Activated CD4-positive, alpha-beta T cell treated with anti-CD3 and anti-CD28 coated beads for 24 hours (primary cell): ENCODE measurements at places on chromosomes 11 and 22.

- DNase-seq: peak; percentile 19
Observed at GRCh38 chr22:50089682-50090411, at the start of gene MOV10L1. MOV10L1 (plus strand) TSS chr22:50090006; CDS start chr22:50090089, 83 bp downstream.

GRCh38 chr11:46907606-46908005 is 10.7 kb downstream of the LRP4 start:
- DNase-seq: no peak

GRCh38 chr22:48923996-48924395 is 903.7 kb downstream of the BRD1 start:
- DNase-seq: no peak

- DNase-seq: no peak
Observed at GRCh38 chr11:288478-289397, at the start of gene PGGHG. PGGHG (plus strand) TSS chr11:289126; CDS start chr11:289817, 691 bp downstream.

GRCh38 chr22:27224485-27225374 is 567.3 kb downstream of the MIAT start:
- no peak for DNase-seq

- DNase-seq: peak; percentile 98
Observed at GRCh38 chr11:72080326-72081183, at the start of the genes LRRC51 and NUMA1. LRRC51 (plus strand) TSS chr11:72080850; CDS start chr11:72089084, 8,234 bp downstream. NUMA1 (minus strand) TSS chr11:72080542; CDS start chr11:72035943, 44,599 bp downstream.

- no peak for DNase-seq
Observed at GRCh38 chr22:20089226-20089976, 9.4 kb downstream of the DGCR8 start.

DNA sequence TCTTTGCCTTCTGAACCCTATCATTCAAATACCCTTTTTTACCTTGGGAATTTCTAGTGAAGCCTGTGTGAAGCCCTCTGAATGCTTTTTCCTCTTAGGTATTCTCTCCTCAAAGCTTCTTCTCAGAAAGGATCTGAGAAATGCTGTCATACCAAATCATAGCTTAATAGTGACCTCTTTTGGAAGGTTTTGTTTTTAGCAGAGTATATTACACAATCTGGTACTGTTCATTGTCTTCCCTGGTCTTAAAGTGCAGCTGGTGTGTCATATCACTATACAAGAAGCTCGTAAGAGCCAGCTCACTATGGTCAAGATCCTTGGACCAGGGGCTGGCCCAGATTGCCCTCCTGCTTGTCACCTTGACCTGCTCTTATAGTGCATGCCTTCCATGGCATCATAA is 204.4 kb upstream of the ANO5 start:
- no peak for DNase-seq

DNA sequence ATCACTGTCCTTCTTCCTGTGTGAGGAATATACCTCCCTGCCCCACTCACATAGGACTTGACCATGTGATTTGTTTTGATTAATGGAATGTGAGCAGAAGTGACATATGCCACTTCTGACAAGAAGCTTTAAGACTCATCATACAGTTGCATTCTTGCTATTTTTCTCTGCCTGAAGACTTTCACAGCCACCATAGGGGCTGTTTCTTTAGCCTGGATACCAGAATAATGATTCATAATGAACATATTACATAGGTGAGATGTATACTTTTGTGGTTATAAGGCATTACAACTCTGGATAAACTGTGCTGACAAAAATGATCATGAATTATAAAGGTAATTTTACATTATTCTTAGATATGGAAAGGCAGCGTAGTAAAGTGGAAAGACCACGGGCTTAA is 798.0 kb downstream of the DLG2 start:
- no peak for DNase-seq

DNA sequence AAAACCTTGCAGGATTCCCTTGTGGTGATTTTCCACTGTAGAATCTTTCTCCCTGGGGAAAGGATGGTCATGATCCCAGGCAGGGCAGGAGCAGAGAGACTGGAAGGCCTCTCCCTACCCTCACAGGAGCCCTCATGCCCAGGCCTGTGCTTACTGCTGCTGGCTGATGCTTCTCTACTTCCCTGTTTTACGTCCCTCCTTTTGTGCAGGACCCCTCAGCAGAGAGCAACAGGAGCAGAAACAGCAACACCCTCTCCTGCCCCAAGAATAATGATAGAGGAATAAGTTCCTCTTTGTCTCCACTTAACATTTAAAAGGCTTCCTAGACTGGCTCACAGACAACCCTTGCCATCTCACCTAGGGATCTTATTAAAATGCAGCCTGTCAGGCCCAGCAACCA is 3.6 kb downstream of the ISX start:
- DNase-seq: no peak

- no peak for DNase-seq
Observed at GRCh38 chr11:124877910-124878758, 12.9 kb downstream of the ROBO3 start.

DNA sequence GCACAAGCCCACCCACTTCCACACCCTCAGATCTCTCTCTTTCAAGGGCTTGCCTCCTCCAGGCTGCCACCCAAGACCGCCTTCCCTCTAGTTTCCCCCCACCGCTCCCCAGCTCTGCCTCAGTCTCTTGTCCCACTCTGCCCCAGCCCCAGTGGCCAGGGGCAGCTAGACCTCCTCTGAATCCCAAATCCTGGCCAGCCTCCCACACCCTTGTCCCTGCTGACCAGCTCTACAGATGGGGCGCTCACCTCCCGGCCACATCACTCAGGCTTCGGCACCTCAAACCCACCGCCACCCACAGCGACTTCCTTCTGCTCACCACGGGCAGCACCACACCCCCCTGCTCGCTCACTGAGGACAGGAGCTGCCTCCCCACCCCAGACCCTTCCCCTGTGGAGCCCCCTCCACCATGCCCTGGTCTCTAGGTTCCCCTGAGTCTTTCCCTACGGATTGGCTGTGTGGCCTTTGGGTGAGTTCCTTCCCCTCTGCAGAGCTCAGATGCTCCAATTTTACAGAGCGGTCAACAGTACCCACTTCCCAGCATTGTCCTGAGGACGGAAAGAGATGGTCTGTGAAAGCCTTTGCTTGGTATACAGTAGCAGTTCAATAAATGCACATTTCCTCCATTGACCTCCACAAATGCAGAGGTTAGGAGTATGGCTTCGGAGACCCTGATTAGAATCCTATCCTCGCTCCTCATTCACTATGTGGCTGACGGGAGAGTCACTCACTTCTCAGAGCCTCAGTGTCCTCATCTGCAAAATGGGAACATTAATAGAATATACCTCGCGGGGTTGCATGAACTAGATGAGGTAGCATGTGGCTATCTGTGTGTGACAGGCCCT is 11.5 kb upstream of the SPI1 start:
- no peak for DNase-seq

- DNase-seq: no peak
Observed at GRCh38 chr11:65708451-65708850, 3.6 kb upstream of the KAT5 start.

GRCh38 chr22:19057539-19057938 is 64.7 kb downstream of the DGCR2 start:
- no peak for DNase-seq

- DNase-seq: no peak
Observed at GRCh38 chr11:32253706-32254105, 162.8 kb downstream of the RCN1 start.

GRCh38 chr11:113596658-113597057 is 109.5 kb downstream of the TMPRSS5 start:
- no peak for DNase-seq

- no peak for DNase-seq
Observed at GRCh38 chr11:59573216-59573615, 42.4 kb downstream of the OSBP start.

- DNase-seq: no peak
Observed at GRCh38 chr11:92401520-92401919, 176.9 kb downstream of the FAT3 start.

DNA sequence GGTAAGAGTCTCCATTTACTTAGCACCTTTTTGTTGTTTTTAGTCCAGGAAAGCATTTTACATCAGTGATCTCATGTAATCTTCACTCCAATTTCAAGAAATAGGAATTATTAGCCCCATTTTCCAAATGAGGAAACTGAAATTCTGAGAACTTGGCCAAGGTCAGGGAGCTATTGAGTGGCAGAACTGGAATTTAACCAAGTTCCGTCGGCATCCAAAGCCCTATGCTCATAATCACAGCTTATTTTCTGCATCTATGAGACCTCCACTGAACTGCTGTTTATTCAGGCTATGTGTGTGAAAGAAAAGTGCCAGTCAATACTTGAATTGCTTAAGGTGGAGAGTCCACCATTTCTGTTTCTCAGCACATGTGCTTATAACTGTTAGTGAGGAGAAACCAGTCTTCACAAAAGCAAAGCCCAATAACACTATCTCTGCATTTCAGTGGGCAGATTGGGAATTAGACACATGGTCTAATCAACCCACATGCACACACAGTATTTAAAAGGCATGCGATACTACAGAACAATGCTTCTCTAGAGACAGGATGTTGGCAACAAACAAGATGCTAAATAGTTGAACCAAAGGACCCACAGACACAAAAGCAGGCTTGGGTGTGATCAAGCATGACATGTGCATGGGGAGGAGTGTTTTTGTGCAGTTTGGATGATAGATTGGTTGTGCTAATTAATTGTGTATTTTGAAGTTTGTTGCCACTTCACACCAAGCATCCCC is 780.6 kb downstream of the OPCML start:
- no peak for DNase-seq

DNA sequence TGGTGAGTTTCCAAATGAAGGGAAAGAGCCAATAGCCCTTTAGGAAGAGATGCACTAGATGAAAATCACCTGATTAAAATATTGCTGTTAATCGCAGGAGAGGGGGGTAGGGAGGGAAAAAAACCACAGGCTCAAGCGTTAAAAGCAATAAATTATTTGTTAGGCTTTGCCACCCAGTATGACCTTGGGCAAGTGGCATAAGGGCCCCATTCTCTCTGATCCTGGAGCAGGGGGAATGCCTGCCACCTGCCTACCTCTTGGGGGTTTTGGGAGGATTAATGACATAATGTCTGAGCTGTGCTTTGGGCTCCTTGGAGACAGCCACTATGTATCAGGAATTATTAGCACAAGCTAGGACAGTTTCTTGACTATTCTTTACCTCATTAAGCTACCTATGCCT is 80.0 kb downstream of the ZNRF3 start:
- no peak for DNase-seq

DNA sequence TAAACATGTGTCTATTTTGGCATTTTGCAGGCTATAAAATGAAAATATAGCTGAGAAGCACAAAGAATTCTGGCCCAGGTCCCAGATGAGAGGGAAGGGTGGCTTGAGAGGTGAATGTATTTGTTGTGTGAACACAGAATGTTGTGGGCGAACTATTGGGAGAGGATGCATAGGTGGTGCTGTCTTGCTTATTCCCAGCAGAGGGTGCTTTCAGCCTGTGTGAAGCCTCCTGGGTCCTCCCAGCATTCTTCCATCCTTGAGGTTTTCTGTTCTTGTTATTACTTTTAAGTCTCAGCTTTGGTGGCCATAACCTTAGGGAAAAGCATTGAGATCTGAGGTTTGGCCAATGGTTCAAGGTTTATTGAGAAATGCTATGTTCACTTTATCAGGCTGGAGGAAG is 108.7 kb upstream of the SNX19 start:
- no peak for DNase-seq

GRCh38 chr11:2219318-2220017 is 47.9 kb upstream of the TH start:
- DNase-seq: no peak

- DNase-seq: no peak
Observed at GRCh38 chr11:44698252-44698912, 28.4 kb upstream of the TSPAN18 start.

DNA sequence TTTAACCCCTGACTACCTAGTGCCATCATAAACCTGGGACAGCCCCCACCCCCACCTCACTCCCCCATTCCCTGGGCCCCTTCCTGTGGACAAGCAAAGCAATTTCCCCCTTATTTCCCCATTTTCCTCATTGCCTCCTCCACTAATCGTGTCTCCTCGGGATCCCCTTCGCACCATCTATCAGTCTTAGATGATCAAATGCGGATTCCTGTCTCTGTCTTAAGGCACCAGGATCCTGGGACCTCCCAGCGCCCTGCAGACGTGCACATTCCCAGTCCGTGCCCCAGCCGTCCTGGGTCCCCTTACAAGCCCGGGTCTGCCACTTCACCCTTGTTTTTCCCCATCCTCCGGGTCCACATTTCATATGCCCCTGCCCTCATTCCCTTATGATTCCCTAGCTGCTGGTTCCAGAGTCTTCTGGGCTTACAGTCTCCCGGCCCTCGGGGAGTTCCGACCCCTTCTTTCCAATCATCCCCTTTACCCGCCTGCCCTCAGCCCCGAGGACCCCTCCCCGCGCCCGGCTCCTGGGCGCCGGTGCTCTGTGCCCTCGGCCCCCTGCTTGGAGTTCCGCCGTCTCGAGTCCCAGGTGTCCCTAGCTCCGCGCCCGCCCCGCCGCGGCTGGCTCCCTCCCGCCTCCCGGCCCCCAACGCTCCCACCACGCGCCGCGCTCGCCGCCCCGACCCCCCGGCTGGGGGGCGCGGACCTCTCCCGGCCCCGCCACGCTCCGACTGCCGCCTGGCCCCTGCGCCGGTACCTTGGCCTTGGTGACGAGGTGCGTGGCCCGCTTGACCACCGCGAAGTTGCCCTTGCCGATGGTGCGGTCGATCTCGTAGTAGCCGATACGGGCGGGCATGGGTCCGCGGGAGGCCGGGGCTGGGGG is 599 bp downstream of the SIK3 start:
- DNase-seq: no peak

- no peak for DNase-seq
Observed at GRCh38 chr11:131802440-131803115, 432.2 kb downstream of the NTM start.

GRCh38 chr11:61328351-61328750 is 4.6 kb downstream of the DDB1 start:
- no peak for DNase-seq
